Inflammatory macrophage treated with lipopolysaccharide for 4 hours (primary cell): ENCODE measurements at places on chromosomes 7 and 10.
A peak's percentile ranks its signal among the peaks of the same experiment; 100 is the strongest.

- no peak for DNase-seq
These were observed 219.7 kb downstream of the TRIL start for GRCh38 chr7:28738412-28738811.

- DNase-seq, result no peak
These were observed 828 bp downstream of the BNIP3 start for GRCh38 chr10:131980761-131981428.

GRCh38 chr7:100545360-100546128 is 6.5 kb downstream of the AGFG2 start:
- DNase-seq, result peak; percentile 53

DNA sequence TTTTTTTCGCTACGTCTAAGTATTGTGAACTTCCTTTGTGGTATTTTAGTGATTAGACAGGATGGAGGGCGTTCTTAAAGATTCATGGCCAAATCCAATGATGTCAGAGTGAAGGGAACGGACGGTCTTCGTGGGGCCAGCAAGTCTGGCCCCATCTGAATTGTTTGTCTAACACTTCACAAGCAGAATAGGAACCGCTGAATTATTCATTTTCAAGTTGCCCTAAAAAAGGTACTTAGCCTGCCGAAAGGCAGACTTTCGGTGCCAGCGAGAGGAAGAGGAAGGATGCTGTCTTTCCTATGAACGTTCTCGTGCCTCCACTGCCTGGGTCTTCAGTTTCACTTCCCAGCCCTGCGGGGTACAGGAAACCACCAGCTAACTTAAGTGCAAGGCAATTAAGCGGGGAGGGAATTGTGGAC is 145.7 kb upstream of the SH2B2 start:
- DNase-seq, result peak; percentile 73

- DNase-seq, result peak; percentile 93
These were observed 83.2 kb upstream of the KIF5B start for GRCh38 chr10:32139223-32140073.

DNA sequence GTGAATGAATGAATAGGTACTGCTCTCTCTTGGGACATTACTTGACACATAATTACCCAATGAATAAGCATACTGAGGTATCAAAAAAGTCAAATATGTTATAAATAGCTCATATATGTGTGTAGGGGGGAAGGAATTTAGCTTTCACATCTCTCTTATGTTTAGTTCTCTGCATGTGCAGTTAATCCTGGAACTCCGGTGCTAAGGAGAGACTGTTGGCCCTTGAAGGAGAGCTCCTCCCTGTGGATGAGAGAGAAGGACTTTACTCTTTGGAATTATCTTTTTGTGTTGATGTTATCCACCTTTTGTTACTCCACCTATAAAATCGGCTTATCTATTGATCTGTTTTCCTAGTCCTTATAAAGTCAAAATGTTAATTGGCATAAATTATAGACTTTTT is 1.2 kb downstream of the CFTR start:
- DNase-seq, result no peak

DNA sequence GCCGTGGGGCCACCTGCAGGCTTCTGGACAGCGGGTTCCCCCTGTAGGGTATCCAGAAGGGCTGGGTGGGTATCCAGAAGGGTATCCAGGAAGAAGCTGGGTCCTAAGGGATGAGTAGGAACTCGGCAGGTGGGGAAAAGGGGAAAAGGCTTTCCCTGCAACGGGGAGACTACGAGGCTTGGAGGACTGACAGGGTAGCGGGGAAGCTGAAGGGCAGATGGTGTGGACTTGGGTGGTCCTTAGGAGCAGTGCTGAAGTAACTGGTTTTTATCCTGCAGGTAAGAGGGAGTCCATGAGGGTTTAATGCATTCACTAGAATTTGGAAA is 525 bp downstream of the UBE2D4 start:
- DNase-seq, result no peak

GRCh38 chr7:28596245-28596935 is 184.1 kb downstream of the CREB5 start:
- DNase-seq, result no peak

DNA sequence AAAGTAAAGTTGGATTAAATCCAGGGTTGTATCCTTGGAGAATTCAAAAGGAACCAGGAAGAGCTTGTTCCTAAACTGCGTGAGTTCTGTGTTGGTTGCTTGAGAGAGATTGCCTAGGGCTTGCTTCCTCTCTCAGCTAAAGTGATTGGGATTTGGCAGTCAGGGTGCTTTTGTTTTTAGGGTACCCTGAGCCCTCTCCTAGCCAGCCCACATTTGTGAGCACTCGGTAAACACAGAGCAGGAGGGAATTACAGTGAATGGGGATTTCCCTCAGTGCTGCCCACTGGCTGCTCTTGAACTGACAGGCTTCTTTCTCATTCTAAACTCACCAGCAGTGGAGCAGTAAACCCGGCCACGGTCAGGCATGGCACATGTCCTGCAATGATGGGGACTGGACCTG is 146.9 kb downstream of the TPST1 start:
- peak; percentile 1 for DNase-seq
